AG08395 (cell line): ENCODE measurements at places on chromosomes 5 and 9.
A peak's percentile ranks its signal among the peaks of the same experiment; 100 is the strongest.

- no peak for DNase-seq
Measured at GRCh38 chr5:155250596-155250995, 237.0 kb downstream of the KIF4B start.

DNA sequence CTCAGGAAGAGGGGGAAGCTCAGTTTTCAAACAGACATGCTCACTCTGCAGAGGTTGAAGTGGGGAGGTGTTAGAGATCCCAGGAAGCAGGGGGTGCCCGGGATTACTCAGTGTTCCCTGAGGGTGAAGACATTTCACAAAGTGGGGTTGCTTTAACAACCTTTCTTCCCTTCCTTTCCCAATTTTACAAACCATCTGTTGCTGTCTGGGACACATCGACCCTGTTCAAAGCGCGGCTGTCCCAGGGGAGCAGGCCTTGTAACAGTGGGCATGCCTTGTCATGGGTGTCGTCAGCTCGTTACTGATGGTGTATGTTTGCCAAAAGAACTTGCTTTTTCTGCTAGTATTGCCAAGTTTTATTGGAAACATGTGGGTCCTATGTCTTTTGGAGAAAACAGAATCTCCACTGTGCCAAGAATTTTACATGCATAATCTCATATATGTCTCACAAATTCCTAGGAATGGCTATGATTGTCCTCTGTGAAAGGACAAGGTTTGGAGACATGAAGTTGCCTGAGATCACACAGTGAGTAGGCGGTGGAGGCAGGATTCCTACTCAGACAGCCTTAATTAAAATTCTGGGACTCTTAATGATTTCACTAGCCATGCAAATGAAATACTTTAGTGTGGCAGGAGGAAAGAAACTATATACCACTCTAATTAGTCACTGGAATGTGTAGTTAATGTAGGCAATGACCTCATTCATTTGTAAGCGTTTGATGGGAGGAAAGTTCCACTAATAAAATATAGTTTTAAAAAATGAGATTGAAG, 198.9 kb downstream of the NXNL2 start:
- peak; percentile 50 for DNase-seq

DNA sequence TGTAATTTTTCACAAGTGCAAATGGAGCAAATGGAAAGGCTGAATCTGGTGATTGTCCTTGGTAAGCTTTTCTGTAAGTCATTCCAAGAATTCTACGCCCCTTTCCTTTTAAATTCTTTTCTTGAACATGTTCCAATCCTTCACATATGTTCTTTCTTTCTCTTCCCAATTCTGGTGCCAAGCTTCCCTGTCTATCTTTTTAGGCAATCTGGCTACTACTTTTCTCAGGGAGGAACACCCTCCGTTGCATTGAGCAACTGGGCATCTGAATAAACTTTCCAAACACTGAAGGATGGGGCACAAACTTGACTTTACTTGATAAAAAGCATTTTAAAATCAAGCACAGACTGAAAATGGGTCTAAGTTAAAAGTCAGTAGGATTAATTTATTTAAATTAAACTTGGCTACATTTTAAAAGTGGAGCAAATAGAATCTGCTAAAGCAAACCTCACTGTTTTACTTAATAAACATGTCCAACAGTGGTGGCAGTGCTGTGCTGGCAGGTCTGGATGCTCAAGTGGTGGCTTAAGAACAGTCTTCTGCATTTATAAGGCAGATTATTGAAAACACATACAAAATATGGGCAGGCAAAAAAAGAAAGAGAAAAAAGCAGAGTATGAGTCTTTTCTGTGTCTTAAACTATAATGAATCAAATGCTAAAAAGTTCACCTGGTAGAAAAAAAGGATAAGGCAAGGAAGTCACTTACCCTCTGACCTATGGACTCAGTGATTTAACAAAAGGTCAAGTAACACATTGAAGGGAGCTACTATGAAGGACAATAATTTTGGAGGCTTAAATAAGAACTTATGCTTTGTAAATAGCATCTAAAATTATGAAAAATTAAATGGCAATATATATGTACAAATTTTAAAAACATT, 5.4 kb downstream of the ELL2 start:
- no peak for DNase-seq

DNA sequence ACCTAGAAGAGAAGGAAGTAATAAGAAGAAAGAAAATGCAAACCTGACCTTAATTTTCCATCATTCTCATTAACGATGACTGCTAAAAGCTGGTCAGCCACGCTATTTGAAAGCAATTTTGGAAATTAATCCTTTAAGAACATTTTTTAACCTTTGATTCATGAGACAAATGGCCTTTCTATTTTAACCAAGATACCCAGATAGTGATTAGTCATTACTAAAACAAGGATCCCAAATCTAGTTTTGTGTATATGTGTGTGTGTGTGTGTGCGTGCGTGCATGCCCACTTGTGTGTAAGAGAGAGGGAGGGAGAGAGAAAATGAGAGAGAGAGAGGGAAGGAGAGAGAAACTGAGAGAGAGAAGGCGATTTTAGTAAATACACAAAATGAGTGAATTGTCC, 329.5 kb downstream of the DEPDC1B start:
- no peak for DNase-seq

GRCh38 chr5:132679717-132680380, 6.1 kb downstream of the IL4 start:
- no peak for DNase-seq

DNA sequence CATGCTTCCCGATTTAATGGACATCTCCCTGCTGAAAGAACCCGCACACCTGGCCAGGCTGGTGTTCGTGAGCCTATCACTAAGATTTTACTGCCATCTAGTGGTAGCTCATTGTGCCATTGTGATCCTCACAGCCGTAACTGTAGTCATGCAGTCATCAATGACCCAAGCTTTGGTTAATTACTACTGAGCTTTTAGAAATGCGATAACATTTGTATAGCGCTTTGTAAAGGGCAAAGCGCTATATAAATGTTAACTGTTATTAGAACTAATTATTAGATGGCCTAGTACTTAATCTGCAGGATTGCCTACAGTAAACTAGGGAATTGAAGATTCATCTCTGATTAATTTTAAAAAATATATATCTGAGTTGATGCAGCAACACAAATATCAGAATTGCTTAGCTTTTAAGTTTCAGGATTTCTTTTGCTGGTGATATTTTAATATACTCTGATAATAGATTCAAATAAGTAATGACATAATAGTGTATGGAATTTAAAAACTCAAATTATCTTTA, 90.2 kb downstream of the HACD4 start:
- DNase-seq = peak; percentile 66
